Lung (tissue), 17 donors: ENCODE measurements at places on chromosomes 2 and 18. TPM values are rescaled to one million over a fixed set of nuclear protein-coding genes. Genes with fewer than 3 reads are reported as not detected.

DNA sequence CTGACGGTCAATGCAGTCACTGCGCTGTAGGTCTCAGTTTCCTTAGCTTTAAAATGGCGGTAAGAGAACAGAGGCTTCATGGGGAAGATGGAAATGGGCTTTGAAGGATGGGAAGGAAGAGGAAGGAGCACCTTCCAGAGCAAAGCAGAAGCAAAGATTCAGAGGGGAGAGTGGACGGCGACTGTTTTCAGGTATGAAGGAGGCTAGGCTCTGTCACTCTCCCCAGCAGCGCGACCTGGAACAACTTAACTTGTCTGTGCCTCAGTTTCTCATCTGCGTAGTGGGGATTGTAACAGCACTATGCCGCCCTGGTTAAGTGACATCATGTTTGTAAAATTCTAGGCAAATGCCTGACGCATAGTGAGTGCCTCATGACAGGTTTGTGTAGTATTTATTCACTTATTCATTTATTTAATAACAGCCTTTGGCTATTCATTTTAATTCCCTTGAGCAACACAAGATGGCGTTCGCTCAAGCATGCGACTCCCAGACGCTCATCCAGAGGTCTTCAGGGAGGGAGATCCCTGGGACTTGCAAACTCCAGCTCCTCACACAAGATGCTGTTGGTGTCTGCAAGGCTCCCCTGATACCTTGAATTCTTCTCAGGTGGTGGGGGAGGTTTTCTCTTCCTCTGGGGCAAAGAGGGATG, 336.3 kb downstream of the DYSF start:
- DNase-seq: peak; percentile 13

The IL1A gene
- total RNA-seq: 1.3 TPM

DNA sequence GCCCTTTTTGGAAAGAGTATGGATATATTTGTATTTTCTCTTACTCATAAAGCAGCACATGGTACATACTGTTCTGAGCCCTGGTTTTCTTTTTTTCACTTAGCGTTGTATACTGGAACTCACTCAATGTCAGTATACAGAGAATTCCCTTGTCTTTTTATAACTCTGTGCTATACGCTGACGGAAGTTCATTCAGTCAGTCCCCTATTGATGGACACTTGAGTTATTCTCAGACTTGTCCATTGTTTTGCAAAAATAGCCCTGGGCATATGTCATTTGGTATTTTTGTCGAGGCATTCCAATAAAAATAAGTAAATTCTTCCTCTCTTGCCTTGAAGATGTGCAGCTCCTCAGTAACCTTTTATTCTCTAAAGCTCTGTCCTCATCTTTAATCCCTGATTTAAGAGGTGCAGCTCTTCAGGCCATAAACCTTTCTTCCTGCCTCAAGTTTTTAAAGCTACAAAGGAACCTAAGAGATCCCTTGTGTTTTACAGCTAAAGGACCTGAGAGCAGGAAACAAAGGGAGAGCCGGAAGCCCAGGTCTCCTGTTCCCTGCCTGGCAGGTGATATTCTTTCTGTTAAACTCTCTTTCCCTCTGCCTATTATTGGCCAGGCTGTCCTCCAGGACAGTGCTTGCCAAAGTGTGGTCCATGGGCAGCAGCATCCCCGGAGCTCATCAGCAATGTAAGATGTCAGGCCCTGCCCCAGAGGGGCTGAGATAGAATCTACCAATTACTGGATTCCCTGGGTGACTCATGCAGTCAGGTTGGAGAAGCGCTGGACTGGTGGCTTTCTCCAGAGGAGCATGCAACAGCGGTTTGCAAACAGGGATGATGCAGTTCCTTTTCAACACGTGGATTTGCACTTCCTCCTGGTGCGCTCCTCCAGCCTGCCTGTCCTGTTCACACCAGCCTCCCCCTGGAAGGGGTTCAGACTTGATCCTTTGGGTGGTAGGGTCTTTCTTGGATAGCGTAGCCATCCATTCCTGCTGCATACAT, 158.0 kb downstream of the NEDD4L start:
- no peak for DNase-seq

- peak; percentile 99 for DNase-seq
These were observed at the start of gene PIK3C3 for GRCh38 chr18:41954827-41955613. PIK3C3 (plus strand) TSS chr18:41955234; CDS start chr18:41955292, 58 bp downstream.

DNA sequence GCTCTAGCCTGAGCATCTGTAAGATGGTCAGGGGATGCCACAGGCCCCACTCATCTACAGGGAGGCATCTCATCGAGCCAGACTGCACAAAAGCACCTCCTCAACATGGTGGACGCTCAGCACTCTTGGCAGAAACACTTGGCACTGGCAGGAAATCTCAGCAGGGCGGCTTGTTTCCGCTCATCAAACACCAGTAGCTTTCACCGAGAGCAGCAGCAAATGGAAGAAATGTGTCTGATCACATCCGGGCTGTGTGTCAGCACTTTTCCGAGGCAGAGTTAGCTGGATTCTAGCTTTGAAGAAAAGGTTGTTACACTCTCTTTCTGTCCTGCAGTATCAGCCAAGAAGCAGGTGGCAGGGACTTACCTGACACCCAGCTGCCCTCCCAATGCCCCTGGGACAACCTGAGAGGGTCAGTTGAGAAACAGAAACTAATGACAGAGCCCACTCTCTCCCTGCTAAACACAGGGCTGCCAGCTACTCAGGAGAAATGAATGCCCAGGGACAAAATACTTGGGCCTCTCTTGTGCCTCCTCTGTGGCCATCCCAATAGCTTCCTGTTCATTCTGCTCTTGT, 68.9 kb upstream of the FZD7 start:
- DNase-seq: peak; percentile 72

GRCh38 chr2:217836901-217837491, 165.8 kb downstream of the TNS1 start:
- peak; percentile 69 for DNase-seq
